SJSA1 (cell line): ENCODE measurements at places on chromosomes 7 and 10. TPM values are rescaled to one million over a fixed set of nuclear protein-coding genes. Genes with fewer than 3 reads are reported as not detected.

DNA sequence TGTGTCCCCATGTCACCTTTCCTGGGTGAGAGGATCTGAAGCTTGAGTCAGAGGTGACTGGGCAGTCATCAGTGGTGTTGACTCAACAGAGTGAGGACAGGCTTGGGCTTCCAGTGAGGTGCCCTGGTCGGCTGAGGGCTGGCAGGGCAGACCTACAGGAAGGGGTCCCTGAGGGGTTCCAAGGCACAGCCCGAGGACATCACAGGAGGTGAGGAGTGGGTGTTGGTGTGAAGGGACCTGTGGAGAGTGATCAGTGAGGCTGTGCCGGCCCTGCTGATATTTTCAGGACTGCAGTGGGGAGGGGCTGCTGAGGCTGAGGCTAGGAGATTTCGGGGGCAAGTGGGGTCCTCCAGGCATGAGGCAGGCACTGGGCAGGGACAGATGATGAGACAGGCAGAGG is 545.5 kb downstream of the TCERG1L start:
- DNase-seq, result no peak

DNA sequence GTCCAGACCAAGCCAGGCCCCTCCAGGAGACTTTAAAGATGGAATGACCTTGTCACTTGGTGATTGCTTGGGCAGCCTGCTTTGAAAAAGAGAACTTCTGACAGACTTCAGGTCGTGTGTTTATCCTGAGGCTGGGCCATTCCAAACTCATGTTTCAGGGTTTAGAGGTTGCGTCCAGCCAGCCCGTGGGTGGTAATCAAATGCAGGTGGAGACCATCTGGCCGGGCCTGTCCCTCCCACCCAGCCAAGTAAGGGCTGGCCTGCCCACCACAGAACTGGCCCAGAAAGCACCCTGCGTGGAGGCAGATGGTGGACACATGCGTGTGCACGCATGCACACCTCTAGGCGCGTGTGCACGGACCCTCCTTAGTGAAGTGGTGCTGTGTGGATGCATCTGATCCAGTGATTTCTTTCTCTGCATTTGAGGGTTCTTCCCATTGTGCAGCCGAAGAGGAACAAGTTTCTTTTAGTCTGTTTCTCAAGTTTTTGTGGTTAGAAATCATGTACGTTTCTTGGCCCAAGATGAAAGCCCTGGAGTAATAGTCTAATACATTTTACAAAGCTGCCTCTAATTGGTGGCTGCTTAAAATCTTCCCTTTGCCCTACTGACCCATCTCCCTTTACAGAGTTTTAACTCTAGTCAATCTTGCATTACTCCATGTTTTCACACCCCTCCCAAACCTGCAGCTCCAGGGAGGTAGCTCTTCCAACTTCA is 43.0 kb downstream of the SUFU start:
- DNase-seq, result no peak

GRCh38 chr7:79055722-79056415 is 397.6 kb downstream of the MAGI2 start:
- DNase-seq, result no peak

- DNase-seq, result no peak
These were observed 7.2 kb upstream of the ADAM22 start for GRCh38 chr7:87926581-87927461.

The SLC26A5 gene
- total RNA-seq, result not detected in 2 replicates

The NEUROD6 gene
- not detected in 2 replicates for total RNA-seq
